ENCODE measurements at places on chromosomes 2 and 18.
A peak's percentile ranks its signal among the peaks of the same experiment; 100 is the strongest.

DNA sequence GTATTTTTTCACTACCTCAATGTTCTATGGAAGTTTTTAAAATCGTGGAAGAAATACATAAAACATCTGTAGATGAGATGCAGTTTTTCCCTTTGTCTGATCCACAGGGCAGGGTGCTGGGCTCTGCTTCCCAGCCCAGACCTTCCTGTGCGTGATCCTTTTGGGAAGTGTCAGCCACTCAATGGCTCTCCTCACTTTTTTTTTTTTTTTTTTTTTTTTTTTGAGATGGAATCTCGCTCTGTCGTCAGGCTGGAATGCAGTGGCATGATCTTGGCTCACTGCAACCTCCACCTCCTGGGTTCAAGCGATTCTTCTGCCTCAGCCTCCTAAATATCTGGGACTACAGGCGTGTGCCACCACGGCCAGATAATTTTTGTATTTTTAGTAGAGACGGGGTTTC lies 32.8 kb downstream of the SOWAHC start:
- peaks cover 7% of the 10 kb centered on the region for H3K4me1 ChIP-seq
- no peak overlapping the region for H3K4me3 ChIP-seq
- no peak overlapping the region for H3K27ac ChIP-seq
- no peaks in the 10 kb centered on the region for H3K36me3 ChIP-seq

DNA sequence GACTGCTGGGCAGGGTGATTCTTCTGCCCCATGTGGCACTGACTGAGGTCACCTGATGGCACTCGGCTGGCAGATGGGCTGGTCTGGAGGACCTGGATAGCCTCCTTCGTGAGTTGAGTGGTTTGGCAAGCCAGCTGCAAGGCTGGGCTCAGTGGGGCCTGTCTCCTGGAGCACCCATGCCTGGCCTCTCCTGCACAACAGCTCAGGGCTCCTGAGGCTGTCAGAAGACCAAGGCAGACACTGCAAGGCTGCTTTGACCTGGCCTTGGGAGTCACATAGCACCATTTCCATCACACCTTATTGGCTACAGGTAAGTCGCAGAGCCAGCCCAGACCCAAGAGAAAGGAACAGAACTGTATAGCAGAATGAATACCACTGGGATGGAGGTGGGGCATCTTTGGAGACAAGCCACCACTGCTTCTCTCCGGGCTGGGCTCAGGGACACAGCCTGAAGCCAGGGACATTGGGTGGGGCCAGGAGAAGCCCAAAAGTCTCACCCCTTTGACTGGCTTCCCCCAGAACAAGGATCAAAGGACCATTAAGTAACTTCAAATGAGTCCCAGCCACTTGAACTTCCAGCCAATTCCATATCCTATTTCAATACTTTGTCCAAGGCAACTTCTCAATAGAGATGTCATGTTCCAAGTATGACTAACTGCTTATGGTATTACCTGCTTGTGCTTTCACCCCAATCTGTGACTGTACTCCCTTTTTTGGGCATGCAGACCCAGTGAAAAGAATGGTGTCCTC lies 156.3 kb downstream of the CABLES1 start:
- no peak for DNase-seq
- no peaks in the 10 kb centered on the region for H3K36me3 ChIP-seq
- no peak overlapping the region for H3K27ac ChIP-seq
- H3K27me3 ChIP-seq: no peaks in the 10 kb centered on the region

DNA sequence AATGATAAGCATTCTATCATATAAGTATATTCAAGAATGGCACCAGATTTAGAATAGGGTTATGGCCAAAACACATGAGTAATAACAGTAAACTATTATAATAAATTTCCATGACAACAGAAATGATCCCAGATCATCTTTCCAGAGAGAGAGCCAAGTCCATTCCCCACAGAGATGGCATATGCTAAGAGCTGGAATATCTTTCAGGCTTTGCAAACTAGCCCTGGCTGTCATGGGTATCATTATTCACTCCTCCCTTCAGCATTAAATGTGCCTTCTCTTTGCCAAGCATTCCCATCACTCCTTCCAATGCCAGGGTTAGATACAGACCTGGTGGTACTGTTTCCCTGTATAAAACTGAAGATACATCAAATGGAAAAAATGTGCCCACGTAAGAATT lies 10.9 kb downstream of the FEZ2 start:
- H3K4me1 ChIP-seq: no peaks in the 10 kb centered on the region
- no peaks in the 10 kb centered on the region for H3K27me3 ChIP-seq
- H3K4me3 ChIP-seq: no peak overlapping the region
- H3K27ac ChIP-seq: no peak overlapping the region
- no peak for DNase-seq
- H3K36me3 ChIP-seq: peaks cover 9% of the 10 kb centered on the region

DNA sequence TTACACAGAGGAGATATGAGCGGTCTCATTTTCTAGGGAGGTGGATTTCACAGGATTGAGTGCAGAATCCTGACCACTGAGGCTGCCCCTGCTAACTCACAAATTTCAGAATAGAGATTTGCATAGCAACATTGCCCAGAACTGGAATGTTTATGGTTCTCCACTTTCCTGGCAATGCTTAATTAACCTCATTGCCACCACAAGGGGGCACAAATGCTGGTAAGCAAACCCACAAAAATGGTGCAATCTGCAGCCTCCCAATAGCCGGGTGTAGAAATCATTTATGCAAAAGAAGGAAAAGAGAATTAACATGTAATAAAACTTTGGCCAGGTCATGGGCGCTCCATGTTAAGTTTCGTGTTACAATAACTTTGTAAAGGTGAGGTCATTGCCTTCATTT lies 112.4 kb downstream of the CYRIA start:
- no peaks in the 10 kb centered on the region for H3K36me3 ChIP-seq
- no peak overlapping the region for H3K27ac ChIP-seq
- peak; percentile 4 for DNase-seq
- H3K4me3 ChIP-seq: no peak overlapping the region

DNA sequence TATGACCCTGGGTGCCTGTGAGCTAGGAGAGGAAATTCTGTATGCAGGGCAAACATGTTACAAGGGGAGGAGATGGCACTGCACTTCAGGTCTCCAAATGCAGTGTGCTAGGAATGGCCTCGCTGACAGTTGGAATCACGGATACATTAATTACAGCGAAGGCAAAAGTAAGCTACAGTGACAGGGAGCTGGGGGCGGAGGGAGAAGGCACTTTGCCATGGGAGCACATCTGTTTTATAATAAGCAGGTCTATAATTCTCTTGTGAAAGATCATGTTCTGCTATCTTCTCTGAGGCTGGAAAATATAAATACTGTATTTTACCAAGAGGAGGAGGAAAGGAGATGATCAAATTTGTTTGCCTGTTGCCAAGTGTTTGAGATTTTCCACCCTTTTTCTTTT lies 56.3 kb upstream of the FZD5 start:
- H3K4me3 ChIP-seq: no peak overlapping the region
- peaks cover 3% of the 10 kb centered on the region for H3K36me3 ChIP-seq
- peaks cover 3% of the 10 kb centered on the region for H3K4me1 ChIP-seq
- H3K27me3 ChIP-seq: no peaks in the 10 kb centered on the region
- no peak for DNase-seq

- no peaks in the 10 kb centered on the region for H3K27me3 ChIP-seq
- no peaks in the 10 kb centered on the region for H3K4me1 ChIP-seq
- H3K4me3 ChIP-seq: no peak overlapping the region
- DNase-seq: no peak
- no peak overlapping the region for H3K27ac ChIP-seq
- H3K36me3 ChIP-seq: peaks cover 60% of the 10 kb centered on the region
Measured at GRCh38 chr18:62566199-62566598, 43.4 kb downstream of the ZCCHC2 start.

- H3K27ac ChIP-seq: no peak overlapping the region
- no peaks in the 10 kb centered on the region for H3K36me3 ChIP-seq
- no peak overlapping the region for H3K4me3 ChIP-seq
Measured at GRCh38 chr2:208570851-208571763, 164.5 kb downstream of the PTH2R start.

GRCh38 chr2:3522961-3523421 lies 3.7 kb upstream of the ADI1 start:
- peaks cover 17% of the 10 kb centered on the region for H3K4me1 ChIP-seq
- no peak overlapping the region for H3K27ac ChIP-seq
- H3K36me3 ChIP-seq: no peaks in the 10 kb centered on the region
- H3K4me3 ChIP-seq: no peak overlapping the region
- DNase-seq: no peak

DNA sequence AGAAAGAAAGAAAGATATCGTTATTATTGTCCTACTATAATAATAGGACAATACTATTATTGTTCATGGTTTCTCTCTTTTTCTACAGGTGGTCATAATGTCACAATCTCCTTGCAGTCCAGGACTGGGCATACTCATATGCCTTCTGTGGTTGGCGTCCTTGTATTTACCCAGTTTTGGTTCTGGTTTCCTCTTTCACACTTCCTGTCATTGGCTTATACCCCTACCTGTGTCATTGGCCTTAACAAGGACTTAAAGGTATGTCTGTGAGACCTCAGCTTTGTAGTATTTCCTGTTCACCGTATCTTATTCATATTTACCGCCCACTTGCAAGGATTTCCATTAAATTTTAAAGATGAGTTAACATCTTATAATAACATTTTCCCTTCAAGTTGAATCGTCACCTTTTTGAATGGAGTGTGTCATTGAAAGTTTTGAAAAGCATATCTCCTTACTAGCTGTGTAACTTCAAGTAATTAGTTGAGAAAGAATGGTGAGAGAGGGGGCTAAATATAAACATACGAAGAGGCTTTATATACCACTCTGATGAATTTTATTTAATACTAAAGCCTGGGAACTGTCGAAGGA lies 36.5 kb upstream of the HTR2B start:
- H3K4me1 ChIP-seq: no peaks in the 10 kb centered on the region
- no peak overlapping the region for H3K4me3 ChIP-seq
- H3K36me3 ChIP-seq: peaks cover 45% of the 10 kb centered on the region
- H3K27ac ChIP-seq: no peak overlapping the region

- H3K4me1 ChIP-seq: peaks cover 3% of the 10 kb centered on the region
- no peaks in the 10 kb centered on the region for H3K27me3 ChIP-seq
- H3K4me3 ChIP-seq: no peak overlapping the region
- no peak overlapping the region for H3K27ac ChIP-seq
Measured at GRCh38 chr2:120936476-120937334, 201.0 kb downstream of the GLI2 start.

DNA sequence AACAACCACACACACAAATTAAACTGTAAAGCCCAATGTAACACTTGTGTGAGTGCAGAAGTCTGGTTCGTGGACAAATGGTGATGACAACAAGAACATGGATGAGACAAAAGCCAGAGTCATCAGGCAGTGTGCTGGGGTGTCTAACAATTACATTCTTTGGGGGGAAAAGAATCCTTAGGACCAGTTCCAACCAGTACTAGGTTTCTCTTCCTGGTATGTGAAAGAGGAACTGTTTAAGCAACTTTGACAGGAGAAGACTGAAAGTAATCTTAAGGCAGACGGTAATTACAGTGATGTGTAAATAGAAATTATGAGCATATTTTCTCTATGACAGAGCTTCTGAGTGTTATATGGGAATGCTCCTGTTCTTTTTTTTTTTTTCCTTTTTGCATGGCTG lies 133.4 kb downstream of the AFF3 start:
- H3K27me3 ChIP-seq: no peaks in the 10 kb centered on the region
- H3K4me3 ChIP-seq: no peak overlapping the region
- peaks cover 14% of the 10 kb centered on the region for H3K36me3 ChIP-seq

Measured in thymus (tissue), 14 donors.